ENCODE measurements at places on chromosomes 5 and 9.

GRCh38 chr5:91020065-91020800 lies 362.9 kb downstream of the ARRDC3 start:
- DNase-seq, result no peak

DNA sequence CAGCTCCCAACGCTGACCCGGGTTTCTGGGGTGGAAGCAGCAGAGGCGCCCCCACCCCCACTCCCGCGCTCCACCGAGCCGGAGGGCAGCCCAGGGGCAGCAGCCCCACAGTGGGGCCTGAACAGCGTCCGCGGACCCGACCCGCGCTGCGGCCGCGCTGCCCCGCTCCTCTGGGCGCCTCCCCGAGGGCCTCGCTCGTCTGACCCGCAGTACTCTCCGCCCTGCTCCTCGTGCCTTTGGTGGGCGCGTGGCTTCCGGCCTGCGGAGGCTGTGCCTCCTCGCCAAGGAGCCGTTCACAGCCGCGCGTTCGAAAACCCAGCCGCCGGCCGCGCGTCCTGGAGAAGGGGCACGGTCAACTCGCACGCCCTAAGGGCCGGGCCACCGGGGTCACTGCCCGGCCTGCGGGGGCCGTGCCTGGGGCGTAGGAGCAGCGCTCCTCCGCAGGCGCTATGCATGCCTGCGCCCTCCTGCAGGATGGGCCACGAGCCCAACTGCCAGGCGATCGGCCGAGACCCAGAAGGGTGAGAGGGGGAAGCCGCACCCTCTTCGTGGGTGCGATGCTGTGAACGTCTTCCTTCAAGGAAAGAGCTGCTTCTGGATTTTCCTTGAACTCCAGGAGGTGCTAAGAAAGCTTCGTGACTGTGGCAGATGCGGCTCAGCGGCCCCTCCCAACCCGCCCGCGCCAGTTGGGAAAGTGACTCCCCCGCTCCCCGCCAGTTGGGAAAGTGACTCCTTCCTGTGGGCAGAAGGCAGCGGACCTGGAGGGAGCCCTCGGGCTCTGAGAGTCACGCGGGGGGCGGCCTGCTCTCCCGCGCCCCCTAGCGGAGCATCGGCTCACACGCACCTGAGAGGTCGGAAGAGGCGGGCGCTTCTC lies 82.7 kb downstream of the HSD17B3 start:
- DNase-seq, result no peak

DNA sequence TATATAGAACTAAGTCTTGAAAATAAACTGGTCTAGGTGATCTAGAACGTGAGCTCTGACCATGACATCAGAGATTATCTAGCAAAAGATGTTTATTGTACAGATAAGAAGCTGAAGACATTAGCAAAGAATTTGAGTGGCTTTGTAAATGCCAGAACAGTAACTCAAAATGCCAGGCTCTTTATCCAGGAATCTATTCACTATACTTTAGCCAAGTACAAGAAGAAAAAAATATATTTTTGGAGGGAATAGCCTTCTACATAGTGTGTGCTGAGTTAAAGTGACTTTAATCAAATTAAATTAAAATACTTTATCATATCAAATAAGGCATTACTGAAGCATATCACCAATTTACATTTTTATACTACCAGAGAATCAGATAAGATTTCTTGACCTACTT lies 132.6 kb upstream of the ITGA1 start:
- DNase-seq, result no peak

DNA sequence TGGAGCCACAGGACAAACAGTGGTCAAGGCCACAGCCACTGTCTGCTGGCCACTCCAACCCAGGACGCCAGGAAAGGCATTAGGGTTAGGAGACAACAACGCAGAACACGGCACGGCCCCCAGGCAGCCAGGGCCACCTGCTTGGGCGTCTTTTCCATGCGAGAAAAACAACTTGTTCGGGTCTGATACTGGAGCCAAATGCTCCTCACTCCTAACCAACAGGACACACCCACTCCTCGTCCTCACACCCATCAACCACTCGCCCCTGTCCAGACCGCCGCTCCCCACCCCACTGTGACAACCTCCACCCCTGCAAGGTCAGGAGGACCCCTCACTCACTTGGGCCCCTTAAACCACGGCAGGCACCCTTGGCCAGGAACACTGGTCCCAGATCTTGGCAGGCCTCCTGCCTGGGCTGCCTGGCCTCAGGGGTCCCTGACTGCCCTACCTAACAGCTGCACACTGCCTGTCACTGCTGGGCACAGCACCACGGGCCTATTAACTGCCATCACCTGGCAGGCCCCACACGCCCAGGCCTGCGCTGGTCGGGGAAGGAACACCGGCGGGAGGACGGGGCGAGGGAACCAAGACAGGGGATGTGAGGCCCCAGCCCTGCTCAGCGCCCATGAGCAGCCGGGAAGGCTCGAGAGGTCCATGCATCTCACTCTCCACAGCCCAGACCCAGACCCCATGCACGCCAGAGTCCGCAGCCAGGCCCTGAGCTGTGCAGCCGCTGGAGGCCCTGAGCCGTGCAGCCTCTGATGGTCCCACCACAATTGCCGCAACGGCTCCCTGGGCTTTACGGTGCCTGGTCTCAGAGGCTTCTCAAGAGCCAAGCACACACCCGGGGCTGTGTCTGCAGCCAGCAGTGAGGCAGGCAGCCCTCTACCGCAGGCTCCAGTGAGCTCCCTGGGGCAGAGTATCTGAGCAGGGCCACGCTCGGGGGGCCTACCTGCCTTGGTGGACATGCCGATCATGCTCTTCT lies 13.8 kb downstream of the CLPTM1L start:
- DNase-seq, result no peak

GRCh38 chr9:34744295-34745221 lies 34.6 kb upstream of the CCL21 start:
- DNase-seq, result no peak

GRCh38 chr9:76316069-76316468 lies 78.2 kb downstream of the RFK start:
- DNase-seq, result no peak

GRCh38 chr9:121620777-121621449 lies 30.5 kb upstream of the DAB2IP start:
- DNase-seq, result no peak

DNA sequence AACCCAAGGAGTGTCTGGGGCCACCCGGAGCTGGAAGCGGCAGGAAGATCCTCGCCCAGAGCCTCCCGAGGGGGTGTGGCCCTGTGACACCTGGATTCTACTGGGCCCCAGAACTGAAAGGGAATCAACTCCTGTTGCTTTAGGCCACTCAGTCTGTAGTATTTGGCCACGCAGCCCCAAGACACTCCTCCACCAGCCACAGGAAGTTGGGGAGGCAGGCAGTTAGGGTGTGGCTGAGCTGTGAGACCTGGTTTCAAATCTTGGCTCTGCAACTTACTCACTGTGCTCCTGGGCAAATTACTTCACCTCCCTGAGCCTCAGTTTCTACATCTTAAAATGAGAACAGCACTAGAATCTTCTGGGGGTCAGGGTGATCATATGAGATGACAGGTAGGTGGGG lies 119.8 kb upstream of the PPP1R26 start:
- no peak for DNase-seq

DNA sequence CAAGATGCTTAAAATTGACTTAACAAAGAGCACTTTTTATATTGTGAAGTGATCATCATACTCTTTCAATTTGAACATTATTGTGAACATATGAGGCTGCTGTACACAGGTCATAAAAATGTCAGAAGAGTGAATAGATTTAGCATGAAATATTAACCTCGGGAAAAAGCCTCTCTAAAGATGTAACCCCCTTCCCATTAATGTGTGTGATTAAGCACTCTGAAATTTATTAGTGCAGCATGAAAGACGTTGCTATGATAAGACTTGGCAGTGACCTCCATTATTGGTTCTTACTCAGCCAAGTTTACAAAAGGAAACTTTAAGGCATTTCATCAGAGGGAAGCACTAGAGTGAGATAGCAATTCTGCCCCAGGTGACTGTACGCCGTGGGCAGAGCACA lies 326.5 kb downstream of the NTRK2 start:
- DNase-seq, result no peak

DNA sequence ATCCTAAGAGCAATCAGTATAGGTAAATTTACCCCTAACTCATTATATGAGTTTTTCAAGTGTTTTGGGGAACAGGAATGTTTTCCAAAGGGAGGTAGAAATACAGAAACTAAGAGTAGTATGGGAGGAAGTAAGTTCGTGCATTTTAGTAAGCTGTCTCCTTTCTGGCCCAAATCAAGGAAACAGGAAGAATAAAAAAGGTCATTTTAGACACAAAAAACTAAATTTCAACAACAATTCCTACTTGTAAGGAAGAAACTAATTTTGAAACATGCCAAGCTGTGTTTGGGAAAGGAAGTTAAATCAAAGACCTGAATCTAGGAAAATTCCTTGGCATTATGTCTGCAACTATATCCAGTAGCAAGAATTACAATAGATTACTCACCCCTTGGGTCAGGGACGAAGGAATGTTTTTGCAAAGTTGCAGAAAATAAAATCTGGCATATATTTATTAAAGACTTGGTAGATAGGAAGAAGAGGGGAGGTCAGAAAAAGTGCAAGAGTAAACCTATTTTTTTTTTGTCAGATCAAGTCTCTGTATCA lies 6.5 kb upstream of the RPS6 start:
- DNase-seq, result no peak

GRCh38 chr9:115717298-115717697 lies 436.3 kb upstream of the PAPPA start:
- DNase-seq, result no peak

GRCh38 chr5:44691802-44692201 lies 116.9 kb upstream of the MRPS30 start:
- no peak for DNase-seq

DNA sequence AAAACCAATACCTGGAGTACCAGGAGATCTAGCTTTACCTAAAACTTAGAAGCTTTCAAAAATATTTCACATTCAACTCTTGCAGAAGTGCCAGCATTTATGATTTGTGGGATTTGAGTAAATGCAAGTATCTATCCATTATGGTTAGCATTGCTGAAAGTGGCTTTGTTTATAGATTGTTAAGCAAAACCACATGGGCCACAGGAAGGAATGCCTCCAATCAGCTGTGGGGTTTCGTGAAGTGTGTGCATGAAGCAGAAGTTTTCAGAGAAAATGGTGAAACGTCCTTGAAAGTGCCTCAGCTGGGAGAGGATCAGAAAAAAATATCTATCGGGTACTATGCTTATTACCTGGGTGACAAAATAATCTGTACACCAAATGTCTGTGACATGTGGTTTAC lies 4.2 kb downstream of the LECT2 start:
- DNase-seq, result no peak

DNA sequence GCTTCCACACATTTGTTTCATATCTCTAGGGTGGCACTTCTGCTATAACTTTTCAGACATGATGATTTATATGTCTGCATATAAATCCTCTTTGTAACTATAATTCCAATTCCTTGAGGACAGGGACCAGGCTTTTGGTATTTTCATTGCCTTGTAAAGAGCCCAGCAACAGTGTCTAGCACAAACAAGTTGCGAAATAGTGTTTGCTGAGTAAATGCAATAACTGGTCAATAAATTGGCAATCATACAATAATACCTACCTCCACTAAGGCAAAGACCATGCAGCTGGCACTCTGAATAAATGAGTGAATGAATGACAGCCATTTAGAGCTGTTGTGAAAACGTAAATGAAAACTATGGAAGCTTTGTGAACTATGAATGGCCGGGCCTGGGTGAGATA lies 564.0 kb upstream of the ZNF462 start:
- no peak for DNase-seq

- DNase-seq, result no peak
These were observed 45.3 kb downstream of the SLC22A5 start for GRCh38 chr5:132414634-132415378.

DNA sequence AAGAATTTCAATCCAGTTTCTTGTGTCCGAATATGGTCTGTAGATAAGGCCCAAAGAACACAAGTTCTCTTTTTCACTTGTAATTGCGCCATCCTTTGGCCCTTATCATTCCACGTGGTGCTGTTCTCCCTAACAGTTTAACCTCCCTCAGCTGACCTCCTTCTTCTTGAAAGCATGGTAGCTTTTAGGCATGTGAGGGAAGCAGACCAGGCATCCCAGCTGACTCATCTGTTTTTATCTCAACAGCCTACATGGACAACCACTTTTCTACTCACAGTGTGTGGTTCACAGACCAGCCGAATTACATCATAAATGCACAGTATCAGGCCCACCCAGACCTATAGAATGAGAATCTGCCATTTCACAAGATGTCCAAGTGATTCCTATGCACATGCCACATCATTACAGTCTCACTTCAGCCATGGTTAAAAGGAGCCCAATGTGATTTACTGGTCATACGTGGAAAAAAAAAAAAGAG lies 26.9 kb upstream of the PLIN2 start:
- peak; percentile 4 for DNase-seq

DNA sequence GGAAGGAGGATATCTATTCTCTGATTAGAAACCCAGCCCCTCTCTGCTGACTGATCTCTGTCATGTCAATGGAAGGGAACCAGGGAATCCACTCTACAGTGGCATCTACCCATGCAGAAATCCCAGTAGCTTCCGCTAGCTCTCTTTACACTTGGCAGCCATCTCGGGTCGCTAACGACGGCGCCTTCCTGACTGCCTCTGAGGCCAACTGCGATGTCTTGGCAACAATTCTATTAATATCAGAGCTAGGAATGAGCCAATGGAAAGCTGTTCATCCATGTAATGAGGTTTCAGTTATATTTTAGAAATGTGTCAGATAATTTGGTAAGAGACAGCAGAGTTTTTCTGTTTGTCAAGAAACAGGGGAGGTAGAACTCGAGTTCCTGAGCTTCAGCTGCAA lies 67.6 kb upstream of the ATP10B start:
- no peak for DNase-seq

DNA sequence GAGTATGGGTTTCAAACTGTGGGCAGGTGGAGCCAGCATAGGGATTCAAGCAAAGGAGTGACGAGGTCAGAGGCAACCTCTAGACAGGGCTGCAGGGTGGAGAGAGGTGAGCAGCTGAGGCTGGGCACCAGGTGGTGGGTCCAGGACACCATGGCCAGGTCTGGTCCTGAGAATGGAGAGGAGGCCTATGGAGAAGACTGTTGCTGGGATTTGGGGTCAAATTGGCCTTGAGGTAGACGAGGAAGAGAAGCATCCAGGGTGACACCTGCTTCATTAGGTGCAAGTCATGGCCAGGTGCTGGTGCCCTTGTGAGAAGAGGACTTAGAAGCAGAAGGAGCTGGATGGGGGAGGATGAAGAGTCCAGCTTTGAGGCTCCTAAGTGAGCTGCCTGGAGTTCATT lies 99.6 kb downstream of the NSG2 start:
- no peak for DNase-seq

DNA sequence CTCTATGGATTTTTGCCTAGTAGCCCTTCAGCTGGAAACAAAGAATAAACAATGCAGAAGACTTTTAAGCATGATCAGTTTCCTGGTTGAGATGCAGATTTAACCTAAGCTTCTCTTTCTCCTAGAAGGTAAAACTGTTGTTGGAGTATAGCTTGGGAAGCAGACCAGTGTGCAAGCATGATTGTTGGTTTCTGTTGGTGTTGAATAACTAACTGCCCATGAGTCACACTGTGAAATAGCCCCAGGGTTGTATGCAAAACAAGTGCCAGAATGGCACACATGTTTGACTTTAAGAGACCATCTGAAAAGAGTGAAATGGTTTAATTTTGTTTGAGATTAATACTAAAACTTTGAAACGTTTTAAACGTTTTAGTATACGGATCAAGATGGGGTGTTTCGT lies 227.1 kb downstream of the ARHGEF28 start:
- peak; percentile 90 for DNase-seq

GRCh38 chr5:50965654-50966375 lies 299.4 kb downstream of the PARP8 start:
- no peak for DNase-seq
